ENCODE measurements at places on chromosomes 5 and 9. TPM values are rescaled to one million over a fixed set of nuclear protein-coding genes. Genes with fewer than 3 reads are reported as not detected.
A peak's percentile ranks its signal among the peaks of the same experiment; 100 is the strongest.

DNA sequence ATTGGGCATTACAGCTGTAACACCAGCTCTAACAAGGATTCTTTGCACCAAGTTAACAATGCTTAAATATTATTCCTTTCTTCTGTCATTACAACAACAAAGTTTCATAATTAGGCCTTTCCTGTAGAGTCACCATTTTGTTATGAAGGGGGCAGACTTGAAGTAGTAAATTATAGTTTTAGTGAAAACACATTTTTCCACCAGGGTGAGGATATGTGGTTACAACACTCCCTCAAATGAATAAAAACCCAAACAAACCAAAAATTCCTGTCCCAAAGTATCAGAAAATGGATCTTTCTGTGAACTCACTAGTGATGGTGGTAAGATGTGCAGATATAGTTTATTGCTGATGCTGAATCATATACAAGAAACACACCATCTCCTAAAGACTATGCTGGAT lies 250.5 kb upstream of the TUT7 start:
- no peak for DNase-seq

GRCh38 chr9:112836394-112836793 lies 54.3 kb downstream of the SLC46A2 start:
- no peak for DNase-seq

Gene RALGPS1
- total RNA-seq, result 8.3 TPM

DNA sequence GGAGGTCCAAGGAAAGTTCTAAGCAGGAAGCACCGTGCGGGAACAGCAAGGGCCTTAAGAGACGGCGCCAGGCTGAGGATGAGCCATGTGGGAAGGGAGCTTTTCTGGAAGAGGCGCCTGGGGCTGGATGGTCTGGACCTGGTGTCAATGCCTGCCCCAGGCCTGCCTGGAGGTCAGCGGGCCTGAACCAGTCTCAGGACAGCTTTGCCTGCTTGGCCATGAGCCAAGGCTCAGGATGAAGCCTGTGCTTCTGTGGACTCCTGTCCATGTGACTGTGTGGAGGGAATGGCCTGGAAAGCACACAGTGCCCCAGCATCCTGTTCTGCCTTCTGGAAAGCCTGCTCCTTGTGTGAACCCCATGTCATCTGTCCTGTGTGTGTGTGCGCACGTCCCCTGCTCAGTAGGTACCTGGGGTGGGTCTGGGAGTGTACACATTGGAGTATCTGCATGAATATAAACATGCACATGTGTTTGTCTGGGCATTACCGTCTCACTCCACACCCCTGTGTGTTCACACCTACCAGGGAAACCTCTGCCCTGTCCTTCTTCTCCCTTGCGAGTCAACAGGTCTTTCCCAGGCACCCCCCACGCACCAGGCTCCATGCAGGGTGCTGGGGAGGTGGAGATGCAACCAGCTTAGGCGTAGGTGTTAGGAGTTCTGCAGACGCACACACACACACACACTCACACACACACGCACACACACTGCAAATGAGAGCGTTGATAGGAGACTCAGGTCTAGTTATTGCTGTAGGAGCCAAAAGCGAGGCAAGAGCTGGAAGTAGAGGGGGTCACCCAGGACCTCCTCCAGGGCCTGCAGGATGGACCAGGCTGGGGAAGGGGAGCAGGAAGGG lies 24.8 kb downstream of the DAB2IP start:
- DNase-seq, result no peak

DNA sequence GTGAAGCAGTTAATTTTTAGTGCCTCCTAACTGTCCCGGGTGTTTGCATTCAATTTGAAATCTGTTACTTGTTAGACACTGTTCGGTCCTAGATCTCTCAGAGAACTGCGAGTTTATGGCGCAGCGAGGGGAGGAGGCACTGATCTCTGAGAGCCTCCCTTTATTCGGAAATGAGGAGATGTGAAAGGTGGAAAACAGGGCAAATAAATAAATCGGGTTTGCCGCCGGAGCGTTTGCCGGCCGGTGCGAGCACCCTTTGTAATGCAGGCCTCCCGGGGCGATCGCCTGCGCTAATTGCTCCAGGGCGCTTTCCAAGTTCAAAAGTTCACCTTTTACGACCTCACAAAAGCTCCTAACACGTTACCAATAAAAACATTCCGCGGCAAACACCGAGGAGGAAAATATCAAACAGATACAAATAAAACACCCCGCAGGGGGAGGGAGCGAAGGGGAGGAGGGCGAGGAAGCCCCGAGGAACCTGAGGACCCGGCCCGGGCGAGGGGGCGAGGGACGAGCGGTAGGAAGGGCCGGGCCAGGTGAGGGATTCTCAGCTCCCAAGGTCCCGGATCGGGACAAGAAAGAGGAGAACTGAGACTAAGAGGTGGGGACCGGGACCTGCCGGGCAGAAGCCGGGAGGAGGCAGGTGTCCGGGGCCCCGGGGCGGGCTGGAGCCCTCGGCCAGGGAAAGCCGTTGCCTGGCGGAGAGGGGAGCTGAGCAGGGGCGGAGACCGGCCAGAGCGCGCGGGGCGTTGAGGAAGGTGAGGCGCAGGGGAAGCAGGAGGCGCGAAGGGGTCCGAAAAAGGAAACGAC lies 1.4 kb downstream of the NR6A1 start:
- peak; percentile 46 for DNase-seq

Gene DMRT3
- total RNA-seq, result not detected

DNA sequence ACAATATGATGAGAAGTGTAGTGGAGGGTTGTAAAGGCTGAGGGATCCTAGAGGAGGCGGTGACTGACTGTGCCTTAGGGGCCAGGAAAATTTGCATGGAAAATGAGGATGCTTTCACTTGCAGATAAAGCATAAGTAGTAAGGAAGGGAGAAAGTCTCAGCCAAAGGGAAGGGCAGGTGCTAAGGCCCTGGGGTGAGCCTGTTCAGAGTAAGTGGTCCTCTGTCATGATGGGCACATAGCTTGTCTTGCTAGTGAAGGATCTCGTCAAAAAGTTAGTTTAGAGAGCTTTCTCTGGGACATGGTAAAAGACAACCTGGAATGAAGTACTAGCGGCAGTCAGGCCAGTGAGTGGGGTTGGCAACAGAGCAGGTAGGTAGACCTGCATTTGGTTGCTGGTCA lies 75.4 kb upstream of the CPLX2 start:
- DNase-seq, result no peak

DNA sequence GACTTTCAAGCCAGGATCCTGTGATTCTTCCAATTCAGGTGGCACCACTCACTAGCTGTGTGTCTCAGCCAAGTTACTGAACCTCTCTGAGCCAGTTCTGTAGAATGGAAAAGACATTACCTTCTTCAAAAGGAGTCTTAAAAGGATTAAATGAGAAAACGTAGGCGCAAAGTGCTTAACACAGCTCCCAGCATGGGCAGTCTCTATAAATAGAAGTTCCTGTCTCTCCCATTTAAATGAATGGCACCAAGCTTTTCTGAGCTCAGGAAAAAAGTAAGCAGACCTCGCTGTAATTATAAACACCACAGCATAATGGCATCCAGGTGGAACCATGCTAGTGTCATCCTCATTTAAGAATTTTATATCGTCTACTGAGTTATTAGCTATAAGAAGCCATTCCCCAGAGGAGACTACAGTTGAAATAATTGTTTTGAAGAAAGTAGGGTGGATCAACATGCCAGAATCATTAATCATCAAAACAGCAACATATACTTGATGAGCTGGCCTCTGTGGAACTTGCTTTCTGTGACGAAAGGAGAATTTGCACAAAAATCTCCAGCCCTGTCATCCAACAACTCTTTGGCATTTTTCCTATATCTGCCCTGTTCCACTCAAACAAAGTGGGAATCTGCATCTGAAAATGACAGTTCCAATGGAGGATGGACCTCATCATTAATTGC lies 188.9 kb downstream of the SPOCK1 start:
- DNase-seq, result peak; percentile 22

DNA sequence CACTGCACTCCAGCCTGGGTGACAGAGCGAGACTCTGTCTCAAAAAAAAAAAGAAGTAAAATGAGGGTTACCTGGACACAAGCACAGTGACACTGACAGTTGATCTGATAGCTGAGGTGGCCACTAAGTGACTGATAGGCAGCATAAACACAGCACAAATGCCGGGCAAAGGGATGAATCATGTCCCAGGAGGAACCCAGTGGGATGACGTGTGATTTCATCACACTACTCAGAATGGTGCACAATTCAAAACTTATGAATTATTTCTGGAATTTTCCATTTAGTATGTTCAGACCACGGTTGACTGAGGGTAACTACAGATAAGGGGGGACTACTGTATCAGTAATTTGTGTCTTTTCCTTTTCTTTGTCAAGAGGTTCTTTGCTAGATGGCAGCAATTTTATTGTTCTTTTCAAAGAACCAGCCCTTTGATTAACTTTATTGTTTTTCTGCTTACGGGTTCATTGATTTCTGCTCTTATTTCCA lies 34.3 kb upstream of the RNF130 start:
- no peak for DNase-seq

DNA sequence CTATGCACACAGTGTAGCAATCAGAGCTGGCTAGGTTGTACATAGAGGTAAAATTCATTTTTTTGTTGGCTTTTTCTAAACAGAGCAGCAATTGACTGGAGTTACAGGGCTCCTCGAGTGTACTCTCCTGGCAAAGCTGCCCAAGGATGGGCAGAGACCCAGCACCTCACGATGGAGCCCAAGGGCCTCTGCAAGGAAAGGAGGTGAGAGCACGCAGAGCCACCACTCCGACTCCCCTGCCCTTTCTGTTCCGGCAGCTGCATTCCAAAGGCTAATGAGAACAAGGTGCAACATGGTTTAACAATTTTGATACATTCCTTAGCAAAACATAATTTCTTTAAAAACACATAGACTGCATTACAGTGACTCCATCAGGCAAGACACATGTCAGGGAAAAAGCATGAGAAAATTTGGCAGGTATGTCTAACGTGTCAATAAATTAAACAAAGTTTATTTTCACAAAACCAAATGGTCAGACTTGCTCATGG lies 47.5 kb downstream of the SAXO1 start:
- DNase-seq, result no peak

Data from Calu3 (cell line).